ENCODE measurements at places on chromosomes 7 and 10.

GRCh38 chr7:148011753-148012152, 578.8 kb upstream of the C7orf33 start:
- no peak for DNase-seq

- DNase-seq: peak; percentile 41
Observed at GRCh38 chr7:4713183-4713784, 31.2 kb downstream of the FOXK1 start.

GRCh38 chr7:41439515-41439879, 263.4 kb downstream of the INHBA start:
- no peak for DNase-seq

DNA sequence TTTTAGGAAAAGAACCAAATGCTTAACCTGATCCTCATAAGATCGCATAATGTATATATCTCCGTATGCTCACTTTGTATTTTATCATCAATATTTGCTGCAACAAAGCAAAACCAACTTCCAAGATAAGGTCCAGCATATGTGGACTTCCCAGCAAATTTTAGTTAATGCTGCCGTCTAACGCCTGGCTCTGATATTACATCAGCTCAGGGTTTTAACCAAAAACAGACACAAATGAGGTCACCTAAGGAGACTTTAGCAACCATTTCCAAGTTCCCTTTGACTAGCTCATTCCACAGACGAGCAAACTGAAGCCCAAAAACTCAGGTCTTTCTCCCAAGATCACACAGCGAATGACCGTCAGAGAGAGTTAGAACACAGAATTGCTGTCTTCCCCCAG, 59.4 kb upstream of the UCN3 start:
- peak; percentile 44 for DNase-seq

DNA sequence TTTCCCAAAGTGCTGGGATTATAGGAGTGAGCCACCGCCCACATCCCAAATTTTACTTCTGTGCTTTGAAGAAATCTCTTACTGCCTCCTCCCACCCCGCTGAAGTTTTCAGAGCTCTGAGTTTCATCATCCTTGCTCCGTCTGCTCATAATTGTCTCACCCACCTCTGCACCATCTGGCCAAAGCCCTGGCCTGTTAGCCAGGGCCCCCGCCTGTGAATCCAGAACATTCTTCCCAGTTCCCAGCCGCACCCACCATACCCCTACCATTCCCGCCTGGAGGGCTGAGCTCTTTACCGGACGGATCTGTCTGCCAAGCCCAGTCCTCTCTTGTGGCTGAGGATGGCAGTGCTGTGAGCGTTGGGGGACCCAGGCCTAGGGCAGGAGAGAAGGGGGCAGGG, 14.5 kb downstream of the SSC4D start:
- DNase-seq: no peak

DNA sequence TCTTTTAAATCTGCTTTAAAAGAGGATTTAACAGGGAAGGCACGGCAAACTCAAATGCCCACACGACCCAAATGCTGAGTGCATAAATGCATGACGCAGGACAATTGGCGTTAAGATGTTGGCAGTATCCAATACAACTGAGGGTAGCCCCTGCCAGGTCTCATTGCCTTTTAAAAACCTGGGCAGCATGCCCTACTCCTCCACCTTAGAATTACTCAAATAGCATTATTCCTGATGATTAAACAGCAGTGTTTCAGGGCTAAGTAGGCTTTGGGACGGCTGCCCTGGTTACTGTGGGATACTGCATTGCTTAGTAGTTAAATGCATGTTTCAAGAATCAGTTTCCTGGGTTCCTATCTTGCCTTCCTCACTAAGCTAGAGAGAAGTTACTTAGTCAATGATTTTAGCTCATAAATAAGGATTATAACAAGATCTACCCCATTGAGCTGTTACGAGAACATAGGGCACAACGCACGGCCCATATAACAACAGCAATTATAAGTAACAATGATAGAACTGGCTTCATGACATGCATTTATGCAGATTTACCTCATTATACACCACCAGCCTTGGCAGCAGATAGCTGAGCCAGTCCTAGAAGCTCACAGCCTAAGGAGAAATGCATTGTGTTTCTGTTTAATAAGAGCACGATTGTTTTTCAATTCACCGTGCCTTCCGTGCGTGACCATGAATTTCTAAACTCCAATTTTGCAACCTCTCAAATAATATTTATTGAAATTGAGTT, 7.9 kb downstream of the TUBAL3 start:
- DNase-seq: no peak

DNA sequence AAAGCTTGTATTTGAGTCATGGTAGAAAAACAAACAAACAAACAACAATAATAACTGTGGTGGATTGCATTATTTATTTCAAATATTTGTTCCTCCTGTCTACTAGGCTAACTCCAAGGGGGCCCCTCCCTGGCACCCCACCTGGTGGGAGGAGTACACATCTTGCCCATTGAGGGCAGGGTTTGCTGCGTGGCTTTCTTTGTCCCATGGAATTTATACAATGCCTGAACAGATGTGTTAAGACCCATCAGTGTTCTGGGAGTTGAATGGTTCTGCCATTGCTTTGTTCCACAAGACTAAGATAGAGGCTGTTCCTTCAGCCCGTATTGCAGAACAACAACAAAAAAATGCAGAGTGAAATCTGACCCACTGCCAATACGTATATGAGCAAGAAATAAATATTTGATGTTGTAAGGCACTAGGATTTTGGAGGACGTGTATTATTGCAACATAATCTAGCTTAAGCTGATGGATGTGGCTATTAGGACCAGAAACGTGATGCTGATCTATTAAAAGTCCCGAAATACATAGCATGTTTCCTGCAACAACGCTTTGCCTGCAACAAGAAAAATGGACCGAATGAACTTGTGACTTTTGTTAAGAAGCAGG, 119.1 kb upstream of the JCAD start:
- DNase-seq: peak; percentile 63

DNA sequence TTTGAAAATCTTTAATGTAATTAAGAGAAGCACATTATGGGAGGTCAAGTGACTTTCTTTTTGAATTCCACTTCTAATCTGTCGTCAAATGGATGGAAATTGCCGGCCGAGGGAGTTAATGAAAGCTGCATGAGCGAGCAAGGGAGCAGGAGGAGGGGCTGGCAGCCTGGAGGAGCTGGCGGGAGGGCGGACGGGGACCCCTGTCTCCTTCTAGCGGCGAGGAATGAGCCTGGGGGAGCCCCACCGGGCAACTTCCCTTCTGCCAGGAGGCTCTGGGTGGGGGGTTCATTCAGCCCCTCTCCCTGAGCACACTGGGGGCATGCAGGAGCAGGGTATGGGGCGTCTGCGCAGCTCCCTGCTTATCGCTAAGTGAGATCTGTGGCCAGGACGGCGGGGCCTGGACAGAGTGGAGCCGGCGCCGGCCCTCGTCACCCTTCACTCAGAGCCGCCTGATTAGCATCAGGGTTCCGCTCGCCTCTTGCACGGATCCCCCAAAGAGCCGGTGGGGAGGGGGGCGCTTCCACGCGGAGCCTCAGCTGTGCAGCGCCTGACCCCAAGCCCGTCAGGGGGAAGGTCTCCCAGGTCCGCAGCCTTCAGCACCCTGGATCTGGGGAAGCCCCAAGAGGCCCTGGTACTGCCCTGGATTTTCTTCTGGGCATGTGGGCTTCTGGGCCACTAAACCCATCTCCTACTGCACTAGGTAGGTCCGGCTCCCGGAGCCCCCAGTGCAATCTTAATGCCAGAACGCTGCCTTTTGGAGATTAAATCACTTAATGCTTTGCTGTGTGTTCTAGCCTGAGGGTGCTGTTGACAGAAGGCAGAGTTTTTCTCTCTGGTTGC, 680.8 kb downstream of the LRMDA start:
- DNase-seq: peak; percentile 30

GRCh38 chr10:71797533-71798307, 24.4 kb upstream of the VSIR start:
- DNase-seq: no peak

DNA sequence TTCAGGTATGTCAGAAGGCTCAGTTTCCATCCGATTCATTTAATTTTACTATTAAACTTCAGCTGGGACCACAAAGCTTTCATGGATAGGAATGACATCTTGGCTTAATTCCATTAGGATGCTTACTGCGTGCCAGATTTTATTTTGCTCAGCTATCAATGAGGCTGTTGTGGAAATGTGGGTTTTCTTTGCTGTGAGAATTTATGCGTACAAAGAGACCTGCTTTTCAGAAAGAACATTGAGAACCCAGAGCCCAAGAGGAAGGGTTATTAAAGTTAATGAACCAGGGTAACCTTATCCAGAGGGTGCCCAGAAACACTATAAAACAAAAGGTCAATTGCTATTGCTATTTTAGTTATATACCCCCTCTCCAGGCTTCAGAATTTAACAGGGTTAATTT, 98.3 kb downstream of the MKLN1 start:
- no peak for DNase-seq

DNA sequence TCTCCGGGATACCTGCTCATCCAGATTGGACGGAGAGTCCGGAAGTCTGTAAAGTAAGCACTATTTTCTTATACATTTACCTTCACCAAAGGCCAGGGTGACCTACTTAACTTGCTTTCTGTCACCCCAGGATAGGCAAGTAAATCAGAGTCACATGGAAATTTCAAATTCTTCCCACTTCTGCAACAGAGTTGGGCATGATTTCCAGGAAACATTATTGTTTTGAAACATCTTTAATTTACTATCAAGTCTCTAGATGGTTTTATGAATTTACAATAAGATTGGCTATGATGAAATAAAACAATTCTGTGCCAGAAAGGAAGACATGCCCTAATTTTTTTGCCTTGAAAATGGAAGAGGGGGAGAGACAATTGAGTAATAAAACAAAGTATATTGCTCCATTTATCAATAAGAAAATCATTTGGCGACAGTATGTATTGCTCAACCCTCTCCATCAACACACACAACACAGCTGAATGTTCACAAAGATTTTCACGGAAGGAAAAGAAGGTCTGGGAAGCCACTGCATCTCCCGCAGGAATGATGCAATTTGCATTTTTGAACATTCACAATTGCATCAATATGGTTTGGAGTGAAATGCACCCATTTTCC, 702.8 kb downstream of the PARD3 start:
- DNase-seq: no peak

DNA sequence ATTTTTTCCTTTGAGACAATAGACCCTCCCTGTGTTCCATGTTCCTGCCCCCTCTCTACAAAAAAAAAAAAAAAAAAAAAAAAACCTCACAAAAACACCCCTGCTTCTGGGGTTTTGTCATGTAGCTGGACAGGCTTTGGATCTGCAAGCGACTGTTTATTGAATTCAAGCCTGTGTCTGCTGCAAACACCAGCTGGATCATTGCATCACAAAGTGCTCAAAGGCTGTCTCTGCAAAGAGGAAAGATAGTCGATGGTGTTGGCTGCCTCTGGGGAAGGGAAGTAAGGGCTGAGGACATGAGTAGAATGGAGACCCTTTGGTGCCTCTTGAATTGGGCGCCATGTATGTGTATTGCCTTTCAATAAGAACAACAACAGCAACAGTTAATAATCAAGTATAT, 471.2 kb downstream of the PLXNA4 start:
- no peak for DNase-seq

DNA sequence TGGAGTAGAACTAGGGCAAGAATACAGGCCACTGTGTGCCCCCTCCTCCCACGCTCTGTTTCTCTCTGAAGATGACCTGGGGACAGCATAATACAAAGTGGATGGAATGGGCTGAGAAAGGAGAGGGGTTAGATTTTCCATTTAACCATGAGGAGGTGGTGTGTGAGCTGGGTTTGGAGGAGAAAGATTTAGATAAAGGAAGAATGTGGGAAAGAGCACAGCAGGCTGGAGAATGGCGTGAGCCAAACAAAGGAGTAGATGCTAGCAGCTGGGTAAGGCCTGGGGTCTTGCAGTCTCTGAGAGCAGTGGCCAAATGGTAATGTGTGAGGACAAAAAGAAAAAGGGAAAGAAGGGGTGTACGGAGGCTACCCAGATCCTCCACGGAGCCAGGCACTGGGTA, 8.6 kb downstream of the PNLIPRP2 start:
- DNase-seq: no peak

DNA sequence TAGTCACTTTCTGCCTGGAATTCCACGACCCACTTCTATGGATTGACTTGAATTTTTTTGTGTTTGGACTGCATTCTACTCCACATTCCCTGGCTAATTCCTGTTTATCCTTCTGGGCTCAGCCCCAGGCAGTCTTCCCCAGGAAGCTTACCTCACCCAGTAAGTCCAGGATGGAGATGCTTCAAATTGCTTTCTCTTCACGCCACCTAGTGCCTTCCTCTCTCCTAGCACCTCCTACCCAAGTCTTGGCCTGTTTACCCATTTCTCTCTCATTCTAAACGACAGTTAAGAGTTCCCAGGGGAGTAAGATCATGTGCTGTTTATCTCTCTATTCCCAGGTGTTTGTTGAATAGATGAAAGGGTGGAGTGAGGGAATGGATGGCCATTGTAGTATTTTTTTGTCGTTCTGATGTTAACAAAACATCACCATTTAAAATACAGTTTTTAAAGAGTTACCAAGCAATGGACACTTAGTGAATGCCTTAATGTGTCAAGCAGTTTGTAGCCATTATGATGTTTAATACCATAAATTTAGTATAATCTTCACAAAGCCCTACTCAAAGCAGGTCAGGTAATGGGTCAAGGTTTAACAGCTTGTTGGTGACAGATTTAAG, 45.5 kb upstream of the TARP start:
- DNase-seq: peak; percentile 86
